Activated CD4-positive, alpha-beta T cell treated with anti-CD3 and anti-CD28 coated beads, Interleukin-10, Interleukin-2, amounts not matched to agents 100 ng/mL and 50 ng/mL, durations not matched to agents 16 hours and 8 hours (primary cell): ENCODE measurements at places on chromosomes 1 and 21.

GRCh38 chr1:40939320-40940059 lies 40.0 kb upstream of the CTPS1 start:
- no peak for DNase-seq

GRCh38 chr1:219296430-219297355 lies 123.0 kb downstream of the LYPLAL1 start:
- no peak for DNase-seq

GRCh38 chr1:235954306-235955283 lies 87.9 kb upstream of the LYST start:
- DNase-seq: peak; percentile 50

DNA sequence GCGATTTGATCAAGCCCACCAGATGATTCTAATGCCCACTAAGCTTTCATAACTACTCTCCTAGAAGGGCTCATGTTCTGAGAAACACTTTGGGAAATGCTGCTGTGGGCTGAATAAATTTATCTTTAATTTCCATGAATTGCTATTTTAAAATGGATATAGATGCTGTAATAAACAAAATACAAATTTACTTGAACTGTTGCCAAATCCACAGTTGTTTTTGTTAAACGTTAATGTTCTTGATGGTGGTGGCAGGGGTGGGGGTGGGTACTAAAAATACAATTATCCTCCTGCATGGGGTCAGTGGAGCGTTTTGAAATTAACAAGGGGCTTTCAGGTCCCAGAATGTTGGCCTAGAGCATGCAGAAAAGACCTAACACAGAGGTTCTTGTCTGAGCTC lies 244.7 kb upstream of the POU3F1 start:
- DNase-seq: no peak

DNA sequence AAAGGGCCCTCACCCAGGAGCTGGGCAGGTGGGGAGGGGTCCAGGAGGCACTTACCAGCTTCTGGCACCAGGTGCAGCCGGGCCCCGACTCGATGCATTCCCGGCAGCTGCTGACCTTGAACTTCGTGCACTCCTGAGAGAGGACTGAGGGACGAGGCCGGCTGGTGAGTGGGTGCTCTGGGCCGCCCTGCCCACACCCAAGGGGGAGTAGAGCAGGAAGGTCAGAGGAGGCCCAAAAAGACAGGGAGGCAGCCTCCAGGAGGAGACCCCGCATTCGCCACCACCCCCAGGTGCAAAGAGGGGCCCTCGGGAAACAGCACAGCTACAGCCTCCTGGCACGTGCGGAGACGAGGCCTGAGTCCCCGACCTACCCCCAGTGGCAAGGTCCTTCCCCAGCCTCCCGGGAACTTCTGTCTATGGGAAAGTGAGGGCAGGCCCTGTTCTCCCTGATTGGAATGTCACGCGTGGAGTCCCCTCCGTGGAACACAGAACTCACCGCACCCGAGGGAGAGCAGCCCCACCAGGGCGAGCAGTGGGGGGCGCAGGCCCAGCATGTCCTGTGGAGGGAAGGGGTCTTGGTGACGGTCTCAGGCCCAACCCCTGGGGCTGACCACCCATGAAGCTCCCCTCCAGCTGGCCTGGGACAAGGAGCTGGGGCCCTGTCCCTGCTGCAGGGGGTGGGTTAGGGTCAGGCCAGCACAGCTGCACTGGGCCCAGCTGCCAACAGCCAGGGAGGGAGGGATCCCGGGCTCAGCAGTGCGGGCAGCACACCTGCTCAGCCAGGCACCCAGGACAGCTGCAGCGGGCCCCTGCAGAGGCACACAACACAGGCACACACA lies 10.3 kb downstream of the ITGB2 start:
- DNase-seq: no peak

GRCh38 chr1:42930178-42931107 lies 28.2 kb downstream of the SLC2A1 start:
- DNase-seq: no peak

DNA sequence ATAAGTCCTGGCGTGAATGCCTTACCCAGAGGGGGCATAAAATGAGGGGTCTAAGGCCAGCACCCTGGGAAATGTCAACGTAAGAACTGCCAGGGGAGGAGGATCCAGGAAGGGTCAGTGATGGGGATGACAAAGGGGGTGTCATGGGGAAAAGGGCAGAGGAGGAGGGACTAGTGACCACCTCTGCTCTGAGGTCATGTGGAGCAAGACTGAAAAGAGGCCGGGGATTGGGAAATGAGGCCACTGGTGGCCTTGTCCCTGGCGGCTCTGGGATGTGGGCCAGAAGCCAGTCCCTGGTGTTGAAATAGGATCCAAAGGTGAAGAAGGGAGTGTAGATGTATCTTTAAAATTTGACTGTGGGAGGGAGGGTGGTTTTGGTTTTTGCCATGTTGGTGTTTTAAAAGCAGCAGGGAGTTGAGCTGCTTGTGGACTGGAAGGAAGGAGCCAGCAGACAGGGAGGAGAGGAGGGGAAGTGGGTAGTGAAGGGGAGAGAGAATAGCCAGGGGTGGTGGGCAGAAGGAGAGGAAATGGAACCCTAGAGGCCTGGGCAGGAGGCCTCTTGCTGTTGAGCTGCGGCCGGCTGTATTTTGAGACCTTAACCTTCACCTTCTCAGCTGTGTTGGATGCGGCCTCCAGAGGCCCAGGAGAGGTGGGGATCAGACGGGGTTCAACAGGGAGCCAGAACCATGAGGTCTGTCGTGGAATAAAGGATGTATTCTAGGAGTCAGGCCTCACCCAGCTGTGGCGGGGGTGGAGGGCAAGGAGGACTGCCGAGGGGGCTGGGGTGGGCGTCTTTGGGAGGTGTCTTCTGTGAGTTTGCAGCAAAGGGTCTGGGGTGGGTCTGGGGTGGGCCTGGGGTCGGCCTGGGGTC lies 92.5 kb downstream of the DHRS3 start:
- no peak for DNase-seq

GRCh38 chr1:114388432-114389003 lies 122.5 kb downstream of the TRIM33 start:
- DNase-seq: no peak

GRCh38 chr1:79694241-79694640 lies 687.7 kb upstream of the ADGRL4 start:
- DNase-seq: no peak

- DNase-seq: peak; percentile 5
These were observed 352.4 kb downstream of the USP25 start for GRCh38 chr21:16082038-16082816.

GRCh38 chr1:103561643-103562395 lies 9.6 kb upstream of the AMY2B start:
- DNase-seq: no peak

- no peak for DNase-seq
These were observed 36.1 kb downstream of the PHC2 start for GRCh38 chr1:33394770-33395169.

DNA sequence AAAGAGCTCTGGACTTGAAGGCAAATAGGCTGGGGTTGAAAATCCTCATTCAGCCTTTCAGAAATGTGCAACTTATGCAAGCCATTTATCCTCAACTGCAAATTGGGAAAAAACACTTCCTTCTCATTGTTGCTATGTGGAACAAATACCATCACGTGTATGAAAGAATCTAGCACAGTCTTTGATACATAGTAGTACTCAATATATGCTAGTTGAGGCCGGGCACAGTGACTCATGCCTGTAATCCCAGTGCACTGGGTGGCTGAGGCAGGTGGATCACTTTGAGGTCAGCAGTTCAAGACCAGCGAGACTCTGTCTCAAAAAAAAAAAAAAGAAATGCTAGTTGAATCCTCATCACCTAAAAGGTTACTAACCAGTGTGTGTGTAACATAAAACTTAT lies 8.2 kb downstream of the PI4KB start:
- no peak for DNase-seq

- DNase-seq: no peak
These were observed 11.7 kb upstream of the ENO1 start for GRCh38 chr1:8889925-8890785.

DNA sequence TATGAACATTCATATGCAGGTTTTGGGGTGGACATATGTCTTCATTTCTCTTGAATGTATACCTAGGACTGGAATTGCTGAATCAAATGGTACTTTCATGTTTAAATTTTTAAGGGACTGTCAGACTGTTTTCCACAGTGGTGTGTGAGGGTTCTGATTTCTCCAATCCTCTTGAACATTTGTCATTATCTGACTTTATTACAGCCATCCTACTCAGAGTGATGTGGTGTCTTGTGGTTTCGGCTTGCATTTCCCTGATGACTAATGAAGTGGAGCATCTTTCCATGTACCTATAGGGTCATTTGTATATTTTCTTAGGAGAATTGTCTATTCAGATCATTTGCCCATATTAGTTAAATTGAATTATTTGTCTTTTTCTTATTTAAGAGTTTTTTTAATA lies 35.4 kb upstream of the ZNF281 start:
- DNase-seq: peak; percentile 80

- DNase-seq: no peak
These were observed 33.0 kb downstream of the KANK4 start for GRCh38 chr1:62285984-62286785.

- no peak for DNase-seq
These were observed 42.4 kb upstream of the KCNA3 start for GRCh38 chr1:110717179-110717578.

DNA sequence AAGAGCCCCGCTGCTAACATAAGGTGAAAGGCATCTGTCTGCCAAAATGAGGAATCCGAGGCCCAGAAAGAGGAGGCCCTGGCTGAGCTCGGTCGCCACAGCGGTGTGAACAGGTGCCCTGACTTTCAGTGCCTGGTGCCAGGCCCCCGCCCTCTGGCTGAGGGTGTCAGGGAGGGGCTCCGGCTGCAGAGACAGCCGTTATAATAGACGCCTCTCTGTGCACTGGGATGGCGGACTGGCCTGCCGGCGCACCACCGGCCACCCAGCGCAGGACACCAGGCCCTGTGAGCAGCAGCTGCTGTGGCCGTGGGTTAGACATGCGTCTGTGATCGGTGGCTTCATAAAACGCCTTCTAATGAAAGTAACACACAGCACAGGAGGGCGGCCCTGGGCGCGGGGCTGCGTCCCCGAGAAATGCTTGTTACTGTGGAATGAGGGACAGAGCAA lies 51.4 kb upstream of the ACTRT2 start:
- no peak for DNase-seq

GRCh38 chr1:35834218-35834617 lies 26.4 kb downstream of the AGO4 start:
- DNase-seq: no peak

DNA sequence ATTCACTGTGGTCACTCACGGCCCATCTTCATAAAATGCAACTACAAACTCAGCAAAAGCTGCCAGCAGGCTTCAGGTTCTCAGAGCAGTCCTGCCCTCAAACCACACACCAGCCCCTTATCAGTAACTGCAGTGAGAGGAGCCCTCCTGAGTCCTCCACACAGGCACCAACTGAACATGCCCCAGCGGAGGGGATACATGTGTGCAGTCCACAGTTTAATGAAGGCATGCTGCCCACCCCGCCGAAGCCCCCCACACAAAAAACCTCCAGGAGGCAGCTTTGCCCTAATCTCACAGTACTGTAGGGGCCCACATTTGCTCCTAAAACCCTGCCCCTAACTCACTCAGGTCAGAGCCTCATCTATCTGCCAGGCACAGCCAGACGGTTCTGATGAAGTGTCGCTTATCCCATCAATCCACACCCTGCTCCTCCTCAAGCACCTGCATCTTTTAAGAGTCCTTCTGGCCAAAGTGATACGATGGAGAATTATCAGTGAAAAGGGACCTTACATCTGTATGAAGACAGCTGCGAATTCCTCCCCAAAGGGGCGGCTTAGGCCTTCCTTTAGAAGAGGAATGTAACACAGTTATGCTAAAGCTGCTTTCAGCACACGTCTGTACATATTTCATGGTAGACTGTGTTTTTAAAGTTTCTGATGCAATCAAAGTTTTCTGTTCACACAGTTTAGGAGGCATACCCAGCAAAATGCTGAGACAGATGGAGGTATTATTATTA lies 3.5 kb downstream of the ABCB10 start:
- DNase-seq: no peak

DNA sequence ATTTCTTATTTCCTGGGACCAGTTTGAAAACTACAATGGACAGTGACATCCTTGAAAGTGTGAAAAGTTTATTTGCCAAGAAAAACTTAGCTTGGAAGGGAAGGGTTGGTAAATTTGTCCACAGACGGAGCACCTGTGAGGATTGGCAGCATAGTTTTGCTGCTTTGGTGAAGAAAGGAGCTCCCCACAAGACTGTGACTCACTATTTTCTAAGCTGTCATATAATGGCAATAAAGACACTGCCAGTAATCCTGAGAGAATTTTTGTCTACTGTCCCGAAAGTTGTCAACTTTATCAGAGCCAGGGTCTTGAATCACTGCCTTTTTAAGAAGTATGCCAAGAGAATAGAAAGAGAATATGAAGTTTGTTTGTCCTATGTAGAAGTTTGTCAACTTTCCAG lies 230.8 kb downstream of the NEGR1 start:
- DNase-seq: no peak

GRCh38 chr1:12415038-12415466 lies 185.2 kb downstream of the VPS13D start:
- DNase-seq: no peak

- no peak for DNase-seq
These were observed 49.7 kb upstream of the CCDC27 start for GRCh38 chr1:3702528-3702927.

DNA sequence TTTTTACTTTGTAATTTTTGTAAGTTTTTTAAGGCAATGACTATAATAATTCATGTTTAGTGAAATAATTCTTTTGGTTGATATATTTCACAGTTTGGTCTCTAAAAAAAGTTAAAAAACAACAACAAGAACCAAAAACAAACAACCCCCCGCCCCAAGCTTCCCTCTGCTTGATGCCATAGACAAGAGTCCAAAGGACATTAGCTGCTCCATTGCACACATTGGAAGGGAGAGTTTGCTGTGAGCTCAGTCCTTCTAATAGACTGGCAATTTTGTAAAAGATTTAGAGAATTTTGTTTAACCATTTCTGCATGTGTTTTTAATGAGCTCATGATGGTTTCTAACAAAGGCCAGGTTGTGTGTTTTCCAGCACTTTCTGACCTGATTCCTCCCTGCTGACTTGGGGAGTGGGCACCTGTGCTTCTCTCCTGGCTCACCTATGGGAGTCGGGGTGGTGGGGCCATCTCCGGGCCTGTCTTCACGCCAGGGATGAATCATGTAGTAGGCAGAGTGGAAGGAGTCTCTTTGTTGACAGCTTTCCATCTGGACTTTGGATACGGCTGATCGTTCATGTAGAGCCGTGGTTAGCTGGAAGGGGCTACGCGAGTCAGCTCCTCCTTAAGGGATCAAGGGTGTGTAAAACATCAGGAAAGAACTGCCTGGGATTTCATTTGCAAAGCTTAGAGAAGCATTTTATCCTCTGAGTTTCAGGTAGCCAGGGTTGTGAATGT lies 14.1 kb downstream of the ZBTB18 start:
- DNase-seq: no peak

GRCh38 chr1:7385471-7386225 lies 385.4 kb upstream of the VAMP3 start:
- DNase-seq: no peak

DNA sequence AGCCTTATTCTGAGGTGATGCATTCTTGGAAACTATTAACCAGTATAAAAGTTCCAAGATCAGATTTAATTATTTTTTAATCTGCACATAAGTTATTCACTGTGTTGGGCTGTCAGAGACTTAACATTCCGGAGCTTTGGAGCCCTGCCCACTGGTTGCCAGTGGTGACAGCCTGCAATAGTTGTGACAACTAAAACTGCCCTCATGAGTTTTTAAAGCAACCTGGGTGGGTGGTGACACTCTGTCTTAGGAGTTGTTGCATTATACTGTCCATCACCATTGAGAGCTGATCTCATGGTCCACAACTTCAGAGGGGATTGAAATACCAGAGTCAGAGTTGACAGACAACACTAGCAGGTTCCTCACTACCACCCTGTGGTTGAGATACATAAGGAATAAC lies 653.9 kb upstream of the USP24 start:
- DNase-seq: no peak

- DNase-seq: no peak
These were observed 643 bp downstream of the NRAS start for GRCh38 chr1:114715952-114716303.
